ENCODE measurements at places on chromosomes 2 and 18.

DNA sequence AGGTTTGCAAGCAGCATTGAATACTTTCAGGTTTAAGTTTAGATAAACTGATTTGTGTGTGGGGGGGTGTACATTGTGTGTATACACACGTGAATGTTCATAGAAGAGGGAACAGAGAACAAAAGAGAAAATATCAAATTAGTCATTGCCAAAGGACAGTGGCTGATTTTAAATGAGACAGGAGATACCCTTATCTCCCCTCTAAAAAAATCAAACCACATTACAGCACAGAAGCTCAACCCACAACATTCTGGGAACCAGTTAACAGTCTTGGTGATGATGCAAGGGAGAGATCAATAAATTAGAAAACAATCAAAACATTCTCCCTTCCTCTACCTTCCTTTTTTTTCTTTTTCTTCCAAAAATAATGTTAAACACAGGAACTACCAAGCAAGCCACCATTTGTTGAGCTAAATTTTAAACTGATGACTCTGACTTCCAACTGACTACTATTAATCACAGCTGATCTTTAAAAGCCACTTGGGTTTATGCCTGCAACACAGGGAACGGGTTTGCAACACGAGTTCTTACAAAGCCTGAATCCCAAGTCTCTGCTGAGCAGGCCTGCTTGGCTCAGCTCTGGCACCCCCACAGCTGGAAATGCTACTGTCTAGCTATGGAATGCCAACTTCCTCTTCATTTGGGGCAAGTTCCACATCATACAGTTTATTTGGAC lies 119.2 kb upstream of the ACVR1C start:
- DNase-seq: peak; percentile 76

DNA sequence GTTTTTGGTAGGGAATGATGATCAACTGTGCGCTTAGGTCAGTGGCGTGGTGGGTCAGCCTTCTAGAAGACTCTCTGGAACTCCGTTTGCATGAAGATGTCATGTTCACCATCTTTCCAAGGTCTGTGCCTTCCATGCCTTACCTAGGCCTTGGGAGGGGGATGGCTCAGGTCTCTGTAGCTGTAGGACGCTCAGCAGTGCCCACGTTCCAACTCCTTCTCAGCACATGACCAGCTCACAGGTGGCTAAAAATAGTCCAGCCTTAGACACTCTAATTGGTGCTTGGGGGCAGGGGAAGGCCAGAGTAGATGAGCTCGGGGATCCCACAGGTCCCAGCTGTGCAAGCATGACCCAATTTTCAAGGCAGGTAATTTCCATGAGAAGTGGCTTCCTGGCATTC lies 42.3 kb upstream of the TEX51 start:
- no peak for DNase-seq

DNA sequence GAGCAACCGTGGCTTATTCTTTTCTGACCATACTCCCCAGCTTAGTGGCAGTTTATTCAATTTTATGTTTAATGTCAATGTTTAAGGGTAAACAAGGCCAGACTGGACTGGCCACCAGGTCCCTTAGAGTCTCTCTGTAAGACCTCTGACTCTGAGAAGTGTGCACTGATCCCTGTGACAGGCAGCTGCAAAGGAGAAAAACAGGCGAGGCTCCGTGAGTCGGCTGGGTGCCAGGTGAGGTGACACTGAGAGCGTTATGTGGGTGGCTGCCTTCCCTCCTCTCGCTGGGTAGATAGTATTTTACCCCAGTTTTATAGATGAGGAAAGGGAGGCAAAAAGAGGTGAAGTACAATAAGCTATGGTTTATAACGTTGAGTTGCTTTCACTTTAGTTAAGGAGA lies 139.4 kb upstream of the HDAC4 start:
- DNase-seq: no peak

GRCh38 chr2:237558961-237559641 lies 7.3 kb upstream of the PRLH start:
- no peak for DNase-seq

DNA sequence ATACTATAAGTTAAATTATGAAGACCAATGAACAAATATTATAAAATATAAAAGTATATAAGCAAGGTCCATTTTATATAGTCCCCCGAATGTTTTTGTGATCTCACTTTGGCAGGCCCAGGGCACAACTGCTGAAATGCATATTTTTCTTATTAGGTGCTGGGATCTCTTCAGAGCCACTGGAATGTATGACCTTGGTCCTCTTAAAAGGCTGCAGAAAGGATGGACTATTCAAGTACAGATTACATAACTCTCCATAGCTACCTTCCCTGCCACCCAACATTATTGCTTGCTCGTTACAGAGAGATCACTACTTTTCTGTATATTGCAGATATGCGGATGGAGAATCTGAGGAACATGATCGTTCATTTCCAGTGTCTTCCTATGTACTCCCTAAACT lies 925.6 kb upstream of the CELF4 start:
- DNase-seq: no peak

DNA sequence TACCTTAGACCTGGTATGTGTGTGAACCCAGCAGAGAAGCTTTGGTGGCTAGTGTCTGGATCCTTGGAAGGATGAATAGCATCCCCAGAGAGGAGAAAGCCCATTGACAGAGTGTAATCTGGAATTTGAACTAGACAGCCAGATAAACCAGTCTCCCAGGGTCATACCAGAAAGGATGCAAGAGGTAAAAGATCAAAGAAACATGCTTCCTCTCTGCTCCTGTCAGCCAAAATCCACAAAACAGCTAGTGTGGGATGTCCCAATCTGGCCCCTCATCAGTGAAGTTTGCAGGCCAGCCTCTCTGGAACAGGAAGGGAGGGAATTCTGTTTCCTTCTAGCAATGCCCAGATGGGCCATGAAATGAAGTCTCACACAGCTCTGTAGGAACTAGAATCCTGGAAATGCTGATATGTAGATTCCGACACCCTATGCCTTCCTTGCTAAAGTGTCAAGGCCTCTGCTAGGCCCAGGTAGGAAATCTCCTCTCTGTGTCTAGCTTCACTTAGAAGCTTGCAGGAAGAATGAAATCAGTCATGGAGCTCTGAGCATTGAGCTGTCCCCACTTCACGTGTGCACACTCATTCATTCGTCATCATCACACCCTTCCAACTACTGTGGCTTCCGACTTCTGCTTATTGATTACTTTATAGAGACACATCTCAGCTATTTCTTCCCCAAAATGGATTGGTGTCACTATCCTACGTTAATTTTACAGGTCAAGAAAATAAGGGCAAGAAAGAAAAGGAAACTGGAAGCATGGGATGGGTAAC lies 38.0 kb downstream of the EVA1A start:
- DNase-seq: no peak

- no peak for DNase-seq
These were observed 8.8 kb downstream of the TGFBRAP1 start for GRCh38 chr2:105320651-105321215.

DNA sequence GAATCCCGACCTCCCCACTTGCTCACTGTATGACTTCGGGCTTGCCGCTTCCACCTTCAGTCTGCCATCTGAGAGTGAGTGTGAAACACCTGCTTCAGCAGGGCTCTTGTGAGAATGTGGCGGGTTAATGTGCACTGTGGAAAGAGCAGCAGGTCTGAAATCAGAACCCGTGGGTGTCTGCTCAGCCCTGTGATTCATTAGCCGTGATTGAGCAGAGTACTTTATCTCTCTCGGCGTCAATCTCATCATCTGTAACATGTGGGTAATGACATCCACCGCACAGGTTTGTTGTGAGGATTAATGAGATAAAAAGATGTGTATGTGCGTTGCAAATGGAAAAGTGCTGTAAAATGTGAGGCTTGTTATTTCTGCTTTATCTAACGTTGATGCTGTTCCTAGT lies 128.6 kb downstream of the LRATD1 start:
- no peak for DNase-seq

GRCh38 chr2:45394216-45394615 lies 216.9 kb downstream of the SRBD1 start:
- no peak for DNase-seq

GRCh38 chr2:81276595-81276994 lies 972.0 kb upstream of the LRRTM1 start:
- no peak for DNase-seq

DNA sequence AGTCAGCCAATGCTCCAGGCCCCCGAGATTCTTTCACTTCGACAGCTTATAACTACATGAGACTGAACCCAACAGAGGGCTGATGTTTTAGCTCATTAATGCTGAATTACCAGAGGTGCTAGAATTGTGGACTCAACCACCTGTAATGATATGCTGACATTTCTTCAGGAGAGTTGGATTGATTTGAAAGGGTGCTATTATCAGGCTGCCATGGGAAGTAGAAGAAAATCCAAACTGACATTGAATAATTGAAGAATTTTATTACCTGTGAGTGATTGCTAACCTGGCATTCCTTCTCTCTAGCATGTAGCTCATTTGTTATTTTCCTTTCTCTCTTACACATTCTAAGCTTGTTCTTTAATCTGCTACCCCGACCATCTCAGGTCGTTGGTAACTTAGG lies 488.8 kb downstream of the PID1 start:
- DNase-seq: no peak

DNA sequence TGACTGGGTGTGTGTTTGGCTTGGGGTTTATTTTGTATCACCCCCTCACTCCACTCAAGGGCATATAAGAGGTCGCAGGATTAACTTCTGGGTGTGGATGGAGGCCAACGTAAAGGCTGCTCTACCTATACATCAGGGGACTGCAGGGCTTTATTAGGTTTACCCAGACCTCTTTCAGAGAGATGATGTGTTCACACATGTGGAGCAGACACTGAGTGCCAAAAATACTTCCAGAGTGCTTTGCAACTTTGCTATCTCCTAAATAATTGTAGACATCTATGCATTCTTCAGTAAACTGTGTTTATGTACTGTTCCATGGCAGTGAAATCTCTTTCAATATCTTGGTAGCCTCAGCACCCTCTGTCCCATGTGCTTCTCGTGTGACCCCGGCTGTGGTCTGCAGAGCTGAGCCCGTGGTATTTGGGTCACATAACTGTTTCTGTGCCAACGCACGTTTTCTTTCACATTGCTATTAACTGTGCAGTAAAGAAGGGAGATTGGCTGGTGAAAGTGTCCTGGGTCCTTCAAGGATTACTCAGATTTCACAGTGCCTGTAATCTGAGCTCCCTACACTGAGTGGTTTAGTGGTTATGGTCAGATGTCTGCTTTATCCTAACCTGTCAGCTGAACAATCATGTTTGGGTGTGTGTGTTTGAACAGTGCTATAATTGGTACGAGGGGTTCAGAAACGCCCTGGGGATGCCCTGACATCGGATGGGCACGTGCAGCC lies 208.1 kb downstream of the VAPA start:
- peak; percentile 77 for DNase-seq

GRCh38 chr18:26920644-26921043 lies 55.1 kb upstream of the AQP4 start:
- DNase-seq: no peak

GRCh38 chr2:10546975-10547391 lies 98.9 kb upstream of the ODC1 start:
- no peak for DNase-seq

DNA sequence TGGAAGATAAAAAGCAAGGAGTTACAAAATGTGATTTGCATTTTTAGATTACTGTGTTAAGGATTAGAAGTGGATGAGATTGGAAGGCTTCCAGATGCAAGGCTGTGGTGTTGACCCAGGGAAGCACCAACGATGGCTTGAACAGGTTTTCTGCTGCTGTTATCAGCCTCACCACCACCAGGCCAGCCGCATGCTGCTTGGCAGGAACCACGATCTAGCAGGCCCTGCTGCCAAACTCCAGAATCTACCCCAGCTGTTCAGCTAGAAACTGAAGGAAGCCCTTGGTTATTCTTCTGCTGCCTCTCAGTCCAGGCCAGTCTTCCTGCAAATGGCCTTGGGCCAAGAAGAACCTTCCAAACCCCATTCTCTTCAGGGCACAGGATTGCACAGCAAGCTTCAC lies 133.9 kb downstream of the MTCL1 start:
- DNase-seq: no peak

DNA sequence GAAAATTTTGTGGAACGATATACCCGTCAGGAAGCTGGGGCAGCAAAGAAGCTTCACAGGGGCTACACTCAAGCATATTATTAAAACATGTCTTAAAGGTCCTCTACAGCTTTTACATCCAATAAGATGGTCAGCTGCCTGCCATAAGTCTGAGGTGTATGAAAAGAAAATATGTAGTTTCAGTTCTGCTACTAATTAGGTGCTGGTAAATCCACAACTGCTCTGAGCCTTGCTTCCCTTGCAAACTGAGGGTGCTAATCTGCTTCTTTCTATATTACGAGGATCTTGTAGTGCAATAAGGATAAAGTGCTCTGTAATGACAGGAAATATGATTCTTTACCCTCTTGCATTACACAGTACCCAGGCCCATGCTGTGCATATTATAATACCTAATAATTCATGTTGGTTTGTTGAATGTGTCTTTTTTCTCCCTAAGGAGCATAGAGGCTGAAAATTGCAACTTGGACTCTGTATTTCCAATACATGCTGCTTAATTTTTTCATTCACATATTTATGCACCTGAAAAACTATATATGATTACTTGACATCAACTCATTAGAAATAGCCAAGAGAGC lies 14.5 kb upstream of the SLC8A1 start:
- no peak for DNase-seq

- no peak for DNase-seq
These were observed 5.0 kb downstream of the FZD7 start for GRCh38 chr2:202038471-202039277.

GRCh38 chr2:133658020-133658903 lies 90.0 kb upstream of the NCKAP5 start:
- no peak for DNase-seq

GRCh38 chr2:33452545-33452944 lies 23.9 kb upstream of the RASGRP3 start:
- no peak for DNase-seq

- no peak for DNase-seq
These were observed 484.3 kb downstream of the PTPRM start for GRCh38 chr18:8051453-8051852.

DNA sequence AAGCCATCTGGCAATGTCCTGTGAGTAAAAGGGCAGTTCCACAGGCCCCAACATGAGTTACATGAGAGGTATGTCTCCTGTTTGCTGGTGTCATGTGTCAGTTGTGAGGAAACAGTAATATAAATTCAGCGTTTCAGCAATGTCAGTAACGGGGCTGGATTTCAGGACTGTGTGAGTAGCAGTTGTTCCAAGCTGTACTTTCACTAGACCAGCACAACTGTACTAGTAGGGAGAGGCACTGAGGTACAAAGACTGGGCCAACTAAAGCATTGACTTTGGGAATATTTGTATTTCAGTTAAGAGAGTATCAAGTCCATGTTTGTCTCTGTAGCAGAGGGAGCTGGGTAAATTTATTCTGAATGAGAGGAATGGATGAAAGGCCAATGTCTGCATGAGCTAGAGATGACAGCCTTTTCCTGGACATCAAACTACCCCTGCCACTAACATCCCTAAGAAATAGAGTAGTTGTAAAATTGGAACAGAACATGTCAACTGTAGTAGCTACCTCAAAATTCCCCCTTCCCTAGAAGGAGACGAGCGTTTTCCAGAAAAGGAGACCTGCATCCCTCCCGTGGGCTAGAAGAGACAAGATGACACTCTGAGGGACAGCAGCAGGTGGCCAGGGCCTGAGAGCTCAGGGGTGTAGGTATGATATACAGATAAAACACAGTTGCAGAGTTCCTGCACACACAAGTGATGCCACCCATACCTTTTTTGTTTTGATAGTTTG lies 24.4 kb downstream of the EIF4E2 start:
- DNase-seq: peak; percentile 17

- DNase-seq: no peak
These were observed 2.6 kb downstream of the SEC11C start for GRCh38 chr18:59142274-59142673.

- no peak for DNase-seq
These were observed 136.5 kb upstream of the HAAO start for GRCh38 chr2:42928692-42929545.

- DNase-seq: no peak
These were observed 1.5 kb downstream of the SMYD1 start for GRCh38 chr2:88069117-88069516.

GRCh38 chr2:100978582-100979191 lies 23.4 kb upstream of the RPL31 start:
- no peak for DNase-seq
